SK-N-DZ (cell line): ENCODE measurements at places on chromosomes 12 and 14.

- no peak for DNase-seq
Observed at GRCh38 chr12:48156652-48157017, 680 bp downstream of the ASB8 start.

- no peak for DNase-seq
Observed at GRCh38 chr12:41769810-41770209, 374.9 kb downstream of the GXYLT1 start.

GRCh38 chr12:92546259-92546634 lies 156.5 kb upstream of the PLEKHG7 start:
- DNase-seq = no peak

DNA sequence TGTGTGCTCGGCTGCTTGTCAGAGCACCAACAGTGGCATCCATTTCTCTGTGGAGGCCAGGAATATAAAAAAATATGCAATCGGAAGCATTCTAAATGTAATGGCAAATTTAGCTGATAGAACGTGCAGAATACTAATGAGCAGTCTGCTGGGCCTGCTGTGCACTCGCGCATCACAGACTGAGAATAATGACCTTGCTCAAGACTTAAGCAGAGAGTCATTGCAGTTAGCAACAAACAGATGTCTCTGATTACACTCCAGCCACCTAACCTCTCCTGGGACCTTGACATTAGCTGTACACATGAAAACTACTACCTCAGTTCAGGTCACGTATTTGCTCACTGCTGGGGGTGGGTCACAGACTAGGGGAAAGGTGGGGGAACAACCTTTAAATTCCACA lies 269.2 kb upstream of the DAAM1 start:
- peak; percentile 31 for DNase-seq

DNA sequence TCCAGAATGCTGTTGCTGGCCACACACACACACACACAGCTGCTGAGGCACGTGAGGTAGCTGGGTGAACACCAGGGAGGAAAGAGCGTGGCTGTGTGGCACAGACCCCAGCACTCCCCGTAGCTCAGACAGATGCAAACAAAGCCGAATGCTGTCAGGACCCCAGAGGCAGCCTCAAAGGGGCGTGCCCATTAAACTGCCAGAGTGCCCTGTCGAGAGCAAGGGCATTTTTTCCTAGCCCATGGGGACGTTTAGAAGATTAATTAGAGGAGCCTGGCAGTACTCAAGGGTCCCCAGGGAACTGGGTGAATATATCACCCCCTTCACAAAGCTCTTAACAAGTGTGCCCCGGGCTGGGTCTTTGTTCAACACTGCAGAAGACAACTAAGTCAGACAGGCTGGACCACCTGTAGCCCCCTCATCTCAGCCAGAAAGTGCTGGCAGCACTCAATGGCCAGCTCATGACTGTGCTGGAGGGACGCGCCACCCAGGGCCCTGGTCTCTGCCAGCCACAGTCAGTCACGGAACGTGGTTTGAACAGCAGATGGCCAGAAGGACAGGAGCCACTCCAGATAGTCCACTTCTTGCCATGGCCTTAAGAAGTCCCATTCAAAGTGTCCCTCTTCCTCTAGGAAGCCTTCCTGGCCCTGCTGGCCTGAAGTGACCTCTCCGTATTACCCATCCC lies 37.5 kb downstream of the TTC7B start:
- DNase-seq = no peak

DNA sequence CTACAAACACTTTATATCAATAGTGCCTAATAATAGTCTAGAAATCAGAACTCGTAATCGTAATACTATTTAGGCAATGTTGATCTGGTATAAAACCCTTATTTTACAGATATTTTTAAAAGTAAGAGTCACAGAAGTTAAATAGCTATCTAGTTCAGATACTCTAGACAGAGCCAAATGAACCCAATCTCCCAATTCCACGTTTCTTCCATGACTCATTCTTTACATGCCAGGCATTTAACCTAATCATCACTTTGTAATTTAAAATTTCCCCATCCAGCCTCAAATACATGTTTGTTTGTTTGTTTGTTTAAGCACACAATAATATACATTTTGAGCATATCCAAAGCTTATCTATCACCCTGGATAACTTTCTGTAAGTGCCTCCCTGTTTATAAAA lies 36.4 kb upstream of the GARIN6 start:
- DNase-seq = no peak

DNA sequence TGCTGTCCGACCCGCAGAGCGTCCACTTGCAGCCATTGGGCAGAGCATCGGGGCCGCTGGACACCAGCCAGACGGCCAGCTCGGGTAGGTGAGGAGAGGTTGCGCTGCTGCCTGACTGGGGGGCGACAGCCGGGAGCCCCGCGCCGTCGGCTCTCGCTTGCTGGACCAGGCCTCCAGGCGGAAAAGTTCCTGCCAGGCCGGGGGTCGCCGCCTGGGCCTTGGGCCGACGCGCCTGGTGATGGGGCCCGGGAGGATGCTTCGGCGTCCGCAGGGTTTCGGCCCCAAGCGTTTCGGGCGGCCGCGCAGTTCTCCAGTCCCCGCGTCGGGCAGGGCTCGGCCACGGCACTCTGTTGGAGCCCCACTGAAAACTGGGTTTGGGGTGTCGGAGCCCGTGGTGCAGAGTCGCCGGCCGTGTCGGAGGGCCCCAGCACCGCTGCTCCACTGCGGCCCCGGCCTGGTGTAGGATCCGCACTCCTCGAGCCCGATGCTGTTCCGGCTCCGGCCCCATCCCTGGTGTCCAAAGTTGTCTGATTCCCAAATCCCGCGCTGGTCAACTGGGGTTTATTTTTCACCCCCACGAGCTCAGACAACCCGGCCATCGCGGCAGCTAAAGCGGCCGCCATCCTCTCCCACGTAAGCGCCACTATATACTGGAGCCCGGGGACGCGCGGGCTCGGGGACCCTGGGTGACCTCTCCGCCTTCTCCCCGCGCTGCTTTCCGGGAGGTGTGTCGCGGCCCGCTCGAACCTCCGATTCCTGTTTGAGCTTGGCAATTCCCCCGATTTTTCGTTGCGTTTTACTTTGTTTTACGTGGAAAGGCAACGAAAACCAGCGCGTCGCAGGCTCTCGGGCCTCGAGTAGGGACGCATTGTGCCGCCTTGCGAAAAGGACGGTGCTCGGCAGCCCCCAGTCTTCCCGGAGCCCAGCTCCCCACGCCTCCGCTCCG lies 872 bp downstream of the VSX2 start:
- no peak for DNase-seq

- DNase-seq = peak; percentile 65
Observed at GRCh38 chr14:61837336-61838229, 75.4 kb downstream of the SNAPC1 start.
